Type B pancreatic cell (in vitro differentiated cells): ENCODE measurements at places on chromosomes 7 and 10.

DNA sequence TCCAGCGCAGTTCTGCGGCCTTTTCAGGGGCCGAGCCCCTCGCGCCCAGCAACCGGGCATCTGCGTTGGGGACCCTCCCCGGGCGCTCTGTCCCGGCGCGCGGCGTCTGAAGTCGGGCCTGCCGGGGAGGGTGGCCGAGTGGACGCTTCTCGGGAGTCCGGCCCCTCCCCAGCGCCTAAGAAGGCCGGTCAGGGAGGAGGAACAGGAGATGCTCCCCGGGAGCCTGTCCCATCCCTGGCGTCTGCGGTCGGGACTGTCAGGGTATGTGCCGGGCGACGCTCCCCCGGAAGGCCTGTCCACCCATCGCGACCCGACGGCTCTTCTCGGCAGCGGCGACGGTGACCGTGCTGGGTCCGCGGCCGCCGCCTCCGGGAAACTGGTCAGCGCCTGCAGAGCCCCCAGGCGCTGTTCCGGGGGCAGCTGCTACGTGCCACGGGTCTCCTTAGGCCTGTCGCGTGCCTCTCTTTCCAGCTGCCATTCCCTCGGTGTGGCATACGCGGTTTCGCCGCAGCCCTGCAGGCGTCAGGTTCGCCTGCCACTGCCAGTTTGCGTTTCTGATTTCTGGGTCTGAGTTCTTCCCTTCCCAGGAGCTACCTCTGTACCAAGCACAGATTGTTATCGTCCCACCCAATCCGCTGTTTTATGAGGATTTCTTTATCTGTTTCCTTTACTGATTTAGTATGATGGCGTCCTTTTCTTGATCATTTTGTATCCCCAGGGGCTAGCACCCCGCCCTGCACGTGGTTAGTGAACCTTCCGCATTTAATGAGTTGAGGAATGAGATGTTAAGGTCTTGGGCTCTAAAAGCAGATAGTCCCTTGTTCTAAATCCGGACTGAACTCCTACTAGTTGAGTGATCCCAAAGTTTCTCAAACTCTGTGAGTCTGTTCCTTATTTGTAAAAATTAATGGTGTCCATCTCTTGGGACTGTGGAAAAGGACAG, 782 bp downstream of the IFIT5 start:
- peak; percentile 69 for DNase-seq

- DNase-seq, result no peak
Measured at GRCh38 chr10:103517234-103518085, 24.0 kb downstream of the NEURL1 start.

GRCh38 chr10:121690152-121690848, 92.1 kb upstream of the FGFR2 start:
- DNase-seq, result no peak

- DNase-seq, result no peak
Measured at GRCh38 chr10:30391266-30391665, 42.2 kb upstream of the MTPAP start.

DNA sequence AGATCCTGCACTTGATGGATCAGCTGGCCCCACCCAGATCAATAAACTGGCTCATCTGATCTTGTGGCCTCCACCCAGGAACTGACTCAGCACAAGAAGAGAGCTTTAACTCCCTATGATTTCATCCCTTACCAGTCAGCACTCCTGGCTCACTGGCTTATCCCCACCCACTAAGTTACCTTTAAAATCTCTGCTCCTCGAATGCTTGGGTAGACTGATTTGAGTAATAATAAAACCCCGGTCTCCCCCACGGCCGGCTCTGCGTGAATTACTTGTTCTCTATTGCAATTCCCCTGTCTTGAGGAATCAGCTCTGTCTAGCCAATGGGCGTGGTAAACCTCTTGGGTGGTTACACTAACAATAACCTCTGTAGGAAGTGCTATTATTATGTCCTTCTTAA, 83.7 kb downstream of the MBL2 start:
- DNase-seq, result no peak

GRCh38 chr10:119849031-119849789, 23.4 kb downstream of the MCMBP start:
- no peak for DNase-seq

DNA sequence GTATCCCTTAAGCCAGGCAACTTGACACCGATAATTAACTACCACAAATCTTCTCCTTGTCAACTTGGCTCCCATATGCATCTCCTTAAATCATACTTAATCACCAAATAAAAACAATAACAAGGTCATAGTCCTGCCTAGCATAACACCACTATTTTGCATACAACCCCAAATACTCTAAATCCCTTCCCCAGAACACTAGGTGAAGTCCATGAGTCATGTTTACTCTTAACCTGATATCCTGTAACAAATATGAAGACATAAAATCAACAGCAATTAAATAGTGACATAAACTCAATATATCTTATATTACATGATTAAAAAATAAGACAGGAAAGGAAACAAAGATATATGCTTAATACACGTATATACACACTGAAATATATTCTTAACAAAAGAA, 362.0 kb downstream of the ETV1 start:
- no peak for DNase-seq

- no peak for DNase-seq
Measured at GRCh38 chr7:124667312-124668153, 98.1 kb downstream of the GPR37 start.

DNA sequence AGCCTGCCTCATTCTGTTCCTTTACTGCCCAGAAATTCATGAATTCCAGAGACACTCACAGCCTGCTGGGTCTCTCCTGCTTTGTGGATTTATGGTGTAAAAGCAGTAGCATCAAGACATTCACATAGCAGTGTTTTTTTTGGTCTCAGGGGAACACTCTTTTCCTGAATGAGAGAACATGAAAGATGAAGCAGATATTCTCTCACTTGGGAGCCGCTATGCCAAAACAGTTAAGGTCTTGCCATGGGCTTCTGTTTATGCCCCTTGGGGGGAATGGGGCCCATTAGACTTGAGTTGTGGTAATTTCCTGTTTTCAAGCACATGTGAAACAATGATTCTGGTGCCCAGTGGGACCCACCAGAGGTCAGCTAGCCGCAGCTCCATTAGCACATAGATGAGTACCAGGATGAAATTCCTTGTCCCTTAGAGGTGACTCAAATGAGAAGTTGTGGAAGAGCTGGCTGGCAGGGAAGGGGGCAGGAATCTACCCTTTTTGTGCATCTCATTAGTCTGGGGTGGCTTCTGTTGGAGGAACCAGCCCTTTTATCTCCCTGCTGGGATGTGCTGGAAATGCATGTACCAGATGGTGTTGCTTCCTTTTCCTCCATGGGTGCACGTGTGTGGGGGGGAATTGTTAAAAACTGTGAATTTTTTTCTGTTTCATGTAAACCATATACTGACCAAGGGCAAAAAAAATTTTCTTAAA, 13.3 kb downstream of the BMPER start:
- no peak for DNase-seq

GRCh38 chr10:78761311-78761781, 307.4 kb upstream of the ZMIZ1 start:
- DNase-seq, result no peak

DNA sequence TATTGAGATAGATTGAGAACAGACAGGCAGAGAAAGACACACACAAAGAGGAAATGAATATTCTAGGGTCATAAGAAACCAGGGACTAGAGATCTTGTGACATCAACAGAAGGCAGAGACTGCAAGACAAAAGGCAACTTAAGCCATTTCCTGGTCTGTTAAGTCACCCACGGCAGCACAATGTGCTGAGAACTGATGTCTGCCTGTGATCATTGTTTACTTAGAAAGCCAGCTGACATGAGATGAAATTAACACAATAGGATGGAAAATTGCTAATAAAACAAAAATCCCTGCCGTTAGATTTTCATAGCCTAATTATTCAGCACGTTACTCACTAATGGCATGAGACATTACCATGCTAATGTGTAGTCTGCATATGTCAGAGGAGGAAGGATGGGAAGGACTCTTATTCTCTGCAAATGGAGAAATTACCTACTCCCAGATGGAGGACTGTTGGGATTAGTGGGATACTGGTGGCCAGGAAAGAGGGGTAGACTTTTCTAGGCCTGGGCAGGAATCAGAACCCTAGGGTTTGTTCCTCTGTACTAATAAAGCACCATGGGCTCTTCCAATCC, 191.3 kb upstream of the PODXL start:
- no peak for DNase-seq

DNA sequence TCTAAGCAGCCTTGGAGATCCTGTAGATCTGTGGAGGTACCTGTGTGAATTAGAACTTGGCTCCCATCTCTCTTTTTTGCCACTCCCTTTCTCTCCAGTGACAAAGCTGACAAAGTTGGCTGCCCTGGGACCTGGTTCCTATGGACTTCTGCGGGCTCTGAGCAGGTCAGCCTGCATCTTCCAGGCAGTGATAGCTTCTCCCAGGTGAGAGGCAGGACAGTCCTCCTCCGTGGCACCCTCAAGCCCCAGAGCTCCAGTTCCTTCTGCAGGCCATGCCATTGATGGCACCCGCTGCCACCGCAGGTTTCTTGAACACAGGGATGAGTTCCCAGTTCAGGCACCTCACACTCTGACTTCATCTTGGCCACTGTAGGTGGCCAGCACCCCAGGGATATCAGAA, 73.5 kb upstream of the GRB10 start:
- no peak for DNase-seq

GRCh38 chr10:68787813-68788212, 39.5 kb upstream of the STOX1 start:
- DNase-seq, result no peak

GRCh38 chr10:48266528-48266927, 8.0 kb downstream of the FRMPD2 start:
- DNase-seq, result no peak

DNA sequence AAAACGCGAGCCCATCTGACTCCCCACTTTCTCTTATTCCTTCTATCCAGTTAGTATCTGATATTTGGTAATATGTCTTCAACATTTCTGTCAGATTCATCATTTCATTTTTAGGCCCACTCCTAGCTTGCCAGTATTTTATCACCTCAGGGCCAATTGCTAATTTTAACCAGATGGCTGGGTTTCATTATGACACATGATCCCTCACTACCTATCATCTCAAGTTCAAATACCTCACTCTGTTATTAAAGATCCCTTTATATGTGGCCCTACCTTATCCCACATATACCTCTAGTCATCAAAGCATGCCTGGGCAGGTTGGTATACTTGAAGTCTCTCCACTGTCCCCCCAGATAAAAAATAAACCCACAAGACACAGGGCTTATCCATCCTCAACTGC, 104.9 kb downstream of the RNLS start:
- no peak for DNase-seq

DNA sequence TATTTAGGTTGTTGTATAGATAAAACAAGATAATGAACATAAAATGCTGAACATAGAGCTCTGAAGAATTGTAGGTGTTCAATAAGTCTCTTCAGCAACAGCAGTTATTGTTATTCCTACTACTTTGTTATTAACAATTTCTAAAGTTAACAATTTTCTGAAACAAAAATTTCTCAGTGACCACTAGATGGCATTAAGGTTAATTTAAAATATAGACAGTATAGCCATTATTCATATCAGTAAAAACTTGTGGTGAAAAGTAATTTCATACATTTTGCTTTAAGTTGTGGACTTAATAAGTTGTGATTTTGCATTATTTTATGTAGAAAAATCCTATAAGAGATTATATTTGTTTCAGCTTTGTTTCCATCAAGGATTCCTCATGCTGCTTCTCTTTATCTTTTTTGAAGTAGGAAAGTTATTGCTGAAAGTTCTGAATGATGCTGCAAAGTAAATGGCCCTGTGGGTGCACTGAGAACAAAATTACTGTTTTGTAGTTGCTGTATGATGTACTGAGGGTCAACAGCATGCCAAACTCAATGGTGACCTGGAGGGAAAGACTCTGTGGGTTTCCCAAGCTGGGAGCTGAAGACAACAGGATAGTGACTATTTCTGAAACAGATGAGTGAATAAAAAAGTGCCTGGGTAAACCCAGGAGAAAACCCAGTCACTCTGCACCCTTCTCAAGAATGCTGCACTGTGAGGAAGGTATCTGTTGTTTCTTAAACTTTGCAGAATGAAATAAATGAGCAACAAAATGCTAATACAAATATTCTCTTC, 253.6 kb downstream of the KIF20B start:
- DNase-seq, result no peak

DNA sequence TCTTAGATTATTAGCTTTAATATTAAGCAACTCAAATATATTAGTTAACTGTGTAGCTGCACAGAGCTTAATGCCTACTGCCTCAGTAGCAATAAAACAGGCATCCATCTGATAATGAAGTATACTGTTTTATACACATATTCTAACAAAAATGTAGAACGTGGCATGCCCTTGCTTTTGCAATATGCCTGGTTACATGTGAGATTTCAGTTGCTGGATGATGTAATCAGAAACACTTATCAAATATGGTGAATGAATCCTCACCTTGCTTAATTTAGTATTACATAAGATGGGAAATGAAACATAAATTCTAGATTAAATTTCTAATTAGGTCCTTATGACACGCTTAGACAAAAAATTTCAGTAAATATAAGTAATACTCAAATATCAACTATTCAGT, 8.0 kb downstream of the DNAJC1 start:
- no peak for DNase-seq

DNA sequence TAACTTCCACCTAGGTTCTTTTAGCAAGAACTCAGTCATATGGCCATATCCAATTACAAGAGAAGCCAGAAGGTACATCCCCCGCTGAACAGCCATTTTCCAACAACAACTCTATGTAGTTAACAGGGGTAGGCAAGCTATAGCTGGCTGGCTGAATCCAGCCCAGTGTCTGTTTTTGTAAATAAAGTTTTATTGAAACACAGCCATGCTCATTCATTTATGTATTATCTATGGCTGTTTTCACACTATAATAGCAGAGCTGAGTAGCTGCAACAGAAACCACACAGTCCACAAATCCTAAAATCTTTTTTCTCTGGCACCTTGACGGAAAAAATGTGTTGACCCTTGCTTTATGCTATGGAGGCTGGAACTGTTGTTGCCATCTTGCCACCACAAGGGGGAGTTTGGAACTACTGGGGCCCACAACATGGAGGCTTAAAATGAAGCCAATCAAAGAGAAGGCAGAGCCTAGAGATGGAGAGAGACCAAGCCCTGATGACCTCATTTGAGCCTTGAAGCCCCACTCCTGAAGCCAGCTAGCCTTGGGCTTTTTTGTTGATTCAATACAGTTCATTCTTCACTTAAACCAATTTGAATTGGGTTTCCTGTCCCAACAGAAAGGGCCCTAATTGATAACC, 33.3 kb upstream of the XPNPEP1 start:
- no peak for DNase-seq

GRCh38 chr7:6385110-6385781, 62.5 kb downstream of the DAGLB start:
- no peak for DNase-seq

- DNase-seq, result no peak
Measured at GRCh38 chr7:38977685-38978084, at the start of gene POU6F2. Gene POU6F2, plus strand, starts transcription at chr7:38977909. Its CDS starts 45 bp downstream, at chr7:38977954.

GRCh38 chr10:94085766-94086437, 92.2 kb downstream of the PLCE1 start:
- no peak for DNase-seq

- DNase-seq, result no peak
Measured at GRCh38 chr10:93917064-93917391, 23.2 kb downstream of the SLC35G1 start.
